ENCODE measurements at places on chromosomes 4 and X.

GRCh38 chrX:130909469-130910136, 6.6 kb upstream of the ENOX2 start:
- no peak for DNase-seq
- no peaks in the 10 kb centered on the region for H3K36me3 ChIP-seq
- no peak overlapping the region for H3K4me3 ChIP-seq
- H3K27ac ChIP-seq, result no peak overlapping the region

GRCh38 chr4:108834835-108835384, 72.1 kb upstream of the ETNPPL start:
- no peak for DNase-seq
- H3K4me3 ChIP-seq, result no peak overlapping the region
- H3K27me3 ChIP-seq, result peaks cover 14% of the 10 kb centered on the region
- no peaks in the 10 kb centered on the region for H3K4me1 ChIP-seq

- no peak overlapping the region for H3K4me3 ChIP-seq
- no peaks in the 10 kb centered on the region for H3K36me3 ChIP-seq
- no peak for DNase-seq
- no peak overlapping the region for H3K27ac ChIP-seq
- peaks cover 2% of the 10 kb centered on the region for H3K4me1 ChIP-seq
- no peaks in the 10 kb centered on the region for H3K27me3 ChIP-seq
These were observed 133.3 kb downstream of the DCK start for GRCh38 chr4:71126719-71127118.

DNA sequence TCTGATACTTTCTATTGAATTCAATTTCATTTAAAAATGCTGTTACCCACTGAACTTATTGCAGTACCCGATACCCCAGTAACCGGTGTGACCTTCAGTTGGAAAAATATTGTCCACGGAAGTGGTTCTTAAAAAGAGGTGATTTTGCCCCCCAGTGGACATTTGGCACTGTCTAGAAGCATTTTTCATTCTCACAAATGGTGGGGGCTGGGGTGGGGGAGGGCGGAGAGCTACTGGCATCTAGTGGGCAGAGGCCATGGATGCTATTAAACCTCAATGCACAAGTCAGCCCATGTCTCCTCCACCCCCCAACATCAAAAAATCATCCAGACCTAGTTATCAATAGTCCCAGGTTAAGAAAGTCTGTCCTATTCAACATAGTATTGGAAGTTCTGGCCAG, 19.6 kb upstream of the CHM start:
- no peak overlapping the region for H3K4me3 ChIP-seq
- no peaks in the 10 kb centered on the region for H3K36me3 ChIP-seq
- H3K27ac ChIP-seq, result no peak overlapping the region
- H3K27me3 ChIP-seq, result peaks cover 5% of the 10 kb centered on the region

DNA sequence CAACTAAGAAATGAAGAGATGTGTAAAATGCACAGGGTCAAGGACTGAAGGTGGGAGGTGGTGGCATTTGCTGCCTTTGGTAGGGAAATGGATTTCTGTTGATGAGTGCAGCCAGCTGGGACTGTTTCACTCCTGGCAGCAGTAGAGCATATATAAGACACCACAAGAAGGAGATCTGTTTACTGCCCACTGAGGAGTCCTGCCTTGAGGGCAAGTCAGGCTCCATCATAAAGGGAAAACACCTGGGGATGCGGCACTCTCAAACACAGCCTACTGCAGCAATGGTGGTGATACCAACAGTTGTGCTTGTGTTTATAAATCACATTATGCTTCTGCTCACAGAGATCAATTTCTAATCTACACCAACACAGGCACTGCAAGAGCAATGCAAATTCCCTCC, 222.1 kb downstream of the TACR3 start:
- H3K36me3 ChIP-seq, result no peaks in the 10 kb centered on the region
- H3K27me3 ChIP-seq, result no peaks in the 10 kb centered on the region
- H3K4me3 ChIP-seq, result no peak overlapping the region
- H3K27ac ChIP-seq, result no peak overlapping the region

DNA sequence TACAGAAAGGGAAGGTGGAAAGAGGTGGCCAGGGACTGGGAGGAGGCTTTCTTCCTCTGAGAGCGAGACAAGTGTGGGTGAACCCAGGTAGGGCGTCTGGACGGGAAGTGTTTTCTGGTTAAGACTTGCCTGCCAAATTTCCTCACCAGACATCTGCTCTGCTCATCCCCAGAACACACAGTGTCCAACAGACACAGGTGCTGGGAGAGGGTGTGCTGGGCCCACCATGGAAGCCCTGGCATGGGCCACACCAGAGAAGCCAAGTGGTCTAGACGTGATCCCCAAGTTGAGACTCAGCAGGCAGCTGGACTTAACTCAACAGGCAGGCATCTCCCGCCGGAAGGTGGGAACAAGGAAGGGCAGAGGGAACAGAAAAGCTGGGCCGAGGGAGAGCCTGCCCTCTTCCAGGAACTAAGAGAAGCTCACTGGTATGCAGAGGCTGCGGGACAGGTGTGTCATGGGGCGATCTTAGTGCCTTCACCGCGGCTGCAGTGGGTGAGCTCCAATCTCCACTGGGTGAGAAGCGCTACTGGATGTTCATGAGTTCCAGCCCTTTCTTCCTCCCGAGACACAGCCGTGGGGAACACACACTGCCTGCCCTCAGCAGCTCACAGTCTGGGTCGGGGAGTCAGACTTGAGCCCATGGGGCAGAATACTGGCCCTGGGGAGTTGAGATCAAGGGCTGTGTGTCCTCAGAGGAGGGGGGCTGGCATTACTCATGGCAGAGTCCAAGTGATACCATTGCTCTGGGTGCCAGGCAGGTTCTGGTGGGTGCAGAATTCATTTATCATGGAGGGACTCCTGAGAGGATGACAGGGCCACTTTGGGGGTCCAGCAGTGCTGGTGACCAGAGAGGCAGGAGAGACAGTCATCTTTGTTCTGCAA, 110.2 kb downstream of the CPZ start:
- H3K27ac ChIP-seq, result no peak overlapping the region
- no peak overlapping the region for H3K4me3 ChIP-seq
- no peaks in the 10 kb centered on the region for H3K4me1 ChIP-seq
- no peak for DNase-seq
- H3K27me3 ChIP-seq, result peaks cover 10% of the 10 kb centered on the region

- no peak for DNase-seq
- no peak overlapping the region for H3K4me3 ChIP-seq
- peaks cover 21% of the 10 kb centered on the region for H3K4me1 ChIP-seq
These were observed 55.8 kb downstream of the FNIP2 start for GRCh38 chr4:158824425-158825274.

GRCh38 chr4:169489306-169489705, 123.1 kb downstream of the NEK1 start:
- H3K4me1 ChIP-seq, result peaks cover 7% of the 10 kb centered on the region
- peaks cover 27% of the 10 kb centered on the region for H3K36me3 ChIP-seq
- H3K27ac ChIP-seq, result no peak overlapping the region
- no peak overlapping the region for H3K4me3 ChIP-seq
- H3K27me3 ChIP-seq, result no peaks in the 10 kb centered on the region

DNA sequence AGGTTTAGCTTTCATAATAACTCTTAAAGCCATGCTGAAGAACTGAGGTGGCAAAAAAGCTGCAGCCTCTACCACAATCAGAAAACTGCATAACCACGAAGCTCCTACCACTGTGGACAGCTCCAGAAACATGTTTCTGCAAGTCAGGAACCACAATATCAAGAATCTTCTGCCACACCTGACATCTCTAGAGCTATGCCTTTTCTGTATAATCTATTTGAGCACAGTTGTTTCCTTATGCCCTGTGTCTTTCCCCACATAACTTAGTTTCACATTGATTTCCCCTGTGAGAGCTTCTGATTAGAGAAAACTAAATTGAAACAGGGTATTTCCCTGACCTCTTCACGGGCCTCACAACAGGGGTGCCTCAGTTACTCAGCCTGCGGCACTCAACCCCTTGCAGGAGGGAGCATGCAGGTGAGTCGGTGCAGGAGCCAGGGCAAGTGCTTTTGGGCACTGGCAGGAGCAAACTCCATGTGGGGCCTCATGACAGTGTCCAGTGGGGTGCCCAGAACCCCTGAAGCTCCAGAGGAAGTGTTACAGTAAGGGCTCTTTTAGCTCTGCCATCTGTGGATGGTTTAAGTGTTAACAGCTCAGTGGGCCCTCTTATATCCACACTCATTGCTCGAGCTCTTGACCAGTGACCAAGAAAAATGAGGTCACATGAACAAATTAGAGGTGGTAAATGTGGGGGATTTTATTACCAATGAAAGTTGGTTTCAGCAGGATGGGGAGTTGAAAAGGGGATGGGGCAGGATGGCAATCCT, 132.8 kb upstream of the BMP3 start:
- no peaks in the 10 kb centered on the region for H3K27me3 ChIP-seq
- H3K4me3 ChIP-seq, result no peak overlapping the region
- H3K27ac ChIP-seq, result no peak overlapping the region
- DNase-seq, result no peak

All from naive thymus-derived CD8-positive, alpha-beta T cell (primary cell).